ENCODE measurements at places on chromosomes 16 and 17.
A peak's percentile ranks its signal among the peaks of the same experiment; 100 is the strongest.

GRCh38 chr16:17451843-17452242 lies 18.9 kb downstream of the XYLT1 start:
- DNase-seq: no peak

- peak; percentile 14 for DNase-seq
These were observed 2.8 kb upstream of the RAB37 start for GRCh38 chr17:74734256-74734655.

DNA sequence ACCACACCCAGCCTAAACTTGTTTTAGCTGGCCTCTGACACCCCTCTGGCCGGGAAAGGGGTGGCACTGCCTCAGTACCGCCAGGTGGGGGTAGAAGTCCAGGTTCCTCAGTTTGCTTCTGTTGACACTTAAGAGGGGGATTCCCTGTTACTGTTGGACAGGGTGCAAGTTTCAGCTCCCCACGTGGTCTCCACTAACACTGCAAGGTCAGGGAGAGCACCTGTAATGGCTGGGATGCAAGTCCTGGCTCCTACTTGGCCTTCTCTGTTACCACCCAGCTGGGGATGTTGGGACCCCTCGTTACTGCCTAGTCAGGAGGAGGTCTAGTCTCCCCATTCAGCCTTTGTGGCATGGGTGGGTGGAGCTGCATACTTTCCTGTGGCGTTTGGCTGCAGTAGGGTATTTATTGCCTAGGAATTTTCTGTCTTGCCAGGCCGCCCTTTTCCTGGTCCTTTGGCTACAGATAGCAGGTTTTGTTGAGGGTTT lies 10.6 kb upstream of the MFAP4 start:
- DNase-seq: no peak

DNA sequence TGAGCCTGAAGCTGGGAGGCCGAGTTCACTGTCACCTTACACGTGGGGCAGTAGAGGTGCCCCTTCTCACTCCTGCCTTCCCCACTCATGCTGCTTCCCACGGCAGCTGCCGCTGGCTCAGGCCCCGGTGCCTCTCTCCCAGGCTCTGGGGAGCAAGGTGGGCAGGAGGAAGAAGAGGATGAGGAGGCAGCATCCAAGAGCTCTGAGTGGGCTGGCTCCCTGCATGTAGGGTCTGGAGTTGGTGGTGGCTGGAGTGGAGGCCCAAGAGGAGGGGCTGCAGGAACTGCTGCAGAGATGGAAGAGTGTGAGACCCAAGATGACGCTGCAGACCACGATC lies 8.9 kb downstream of the NKIRAS2 start:
- no peak for DNase-seq

GRCh38 chr17:574061-574460 lies 140.6 kb downstream of the VPS53 start:
- DNase-seq: no peak

DNA sequence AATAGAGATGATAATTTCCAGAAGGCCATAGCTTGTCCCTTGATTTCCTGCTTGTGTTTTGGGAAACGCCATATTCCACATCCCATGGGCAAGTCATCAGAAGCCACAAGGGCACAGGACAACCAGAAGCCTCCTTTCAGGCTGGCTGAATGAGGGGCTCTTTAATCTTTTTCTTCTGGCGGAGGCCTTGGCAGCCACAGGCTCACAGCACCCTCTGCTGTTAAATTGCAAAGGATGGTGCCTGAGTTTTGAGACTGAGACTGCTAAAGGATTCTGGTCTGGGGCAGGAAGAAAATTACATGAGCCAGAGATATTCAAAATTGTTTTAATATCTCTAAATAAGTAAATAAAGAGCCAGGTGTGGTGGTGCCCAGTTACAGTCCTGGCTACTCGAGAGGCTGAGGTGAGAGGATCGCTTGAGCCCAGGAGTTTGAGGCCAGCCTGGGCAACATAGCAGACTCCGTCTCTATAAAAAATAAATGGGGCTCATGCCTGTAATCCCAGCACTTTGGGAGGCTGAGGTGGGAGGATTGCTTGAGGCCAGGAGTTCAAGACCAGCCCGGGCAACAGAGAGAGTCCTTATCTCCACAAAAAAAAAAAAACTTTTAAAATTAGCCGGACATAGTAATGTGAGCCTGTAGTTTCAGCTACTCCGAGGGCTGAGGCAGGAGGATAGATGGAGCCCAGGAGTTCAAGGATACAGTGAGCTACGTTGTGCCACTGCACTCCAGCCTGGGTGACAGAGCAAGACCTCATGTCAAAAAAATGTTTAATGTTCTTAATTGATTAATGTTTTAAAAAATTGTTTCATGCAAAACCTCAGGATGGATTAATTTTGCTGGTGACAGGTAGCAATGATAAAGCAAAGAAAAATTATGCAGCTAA lies 26.3 kb downstream of the AARSD1 start:
- no peak for DNase-seq

DNA sequence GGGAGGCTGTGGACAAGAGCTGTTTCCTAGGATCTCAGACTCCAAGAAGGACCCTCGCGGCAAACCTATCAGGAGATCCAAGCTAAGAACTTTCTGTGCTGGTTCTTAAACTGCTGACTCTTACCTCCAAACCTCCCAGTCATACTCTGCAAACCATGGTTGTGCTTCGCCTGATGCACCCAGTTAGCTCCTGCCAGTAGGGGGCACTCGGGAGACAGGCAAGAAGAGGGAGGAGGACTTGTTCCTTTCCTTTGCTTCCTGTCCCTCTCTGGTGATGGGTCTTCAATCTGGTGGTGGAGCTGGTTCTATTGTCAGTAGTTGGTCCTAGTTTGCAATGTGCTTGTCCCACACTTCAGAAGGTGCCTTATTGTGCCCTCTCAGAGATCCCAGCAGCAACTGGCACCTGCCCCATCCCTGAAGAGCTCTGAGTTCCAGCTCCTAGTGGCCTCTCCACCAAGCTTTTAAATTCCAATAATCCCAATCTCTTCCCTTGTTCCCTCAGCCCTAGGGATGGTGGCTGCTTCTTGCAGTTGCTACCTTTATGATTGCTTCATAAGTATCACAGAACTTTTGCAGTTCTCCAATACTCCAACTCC lies 113.5 kb upstream of the RPL38 start:
- DNase-seq: no peak

DNA sequence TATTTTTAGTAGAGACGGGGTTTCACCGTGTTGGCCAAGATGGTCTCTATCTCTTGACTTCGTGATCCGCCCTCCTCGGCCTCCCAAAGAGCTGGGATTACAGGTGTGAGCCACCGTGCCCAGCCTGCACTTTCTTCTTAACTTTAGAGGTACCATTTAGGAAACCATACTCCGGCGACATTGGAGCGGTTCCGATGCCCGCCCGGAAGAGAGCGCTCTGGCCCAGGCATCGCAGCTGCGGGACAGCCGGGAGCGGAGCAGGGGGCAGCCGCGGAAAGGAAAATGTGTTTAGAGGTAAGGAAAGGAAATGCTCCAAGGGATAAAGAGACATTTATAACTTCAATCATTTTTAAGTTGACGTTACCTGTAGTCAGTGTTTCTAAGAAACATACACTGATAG lies 6.0 kb upstream of the HS3ST3B1 start:
- DNase-seq: no peak

GRCh38 chr17:19725486-19725885 lies 9.1 kb upstream of the SLC47A2 start:
- DNase-seq: no peak

DNA sequence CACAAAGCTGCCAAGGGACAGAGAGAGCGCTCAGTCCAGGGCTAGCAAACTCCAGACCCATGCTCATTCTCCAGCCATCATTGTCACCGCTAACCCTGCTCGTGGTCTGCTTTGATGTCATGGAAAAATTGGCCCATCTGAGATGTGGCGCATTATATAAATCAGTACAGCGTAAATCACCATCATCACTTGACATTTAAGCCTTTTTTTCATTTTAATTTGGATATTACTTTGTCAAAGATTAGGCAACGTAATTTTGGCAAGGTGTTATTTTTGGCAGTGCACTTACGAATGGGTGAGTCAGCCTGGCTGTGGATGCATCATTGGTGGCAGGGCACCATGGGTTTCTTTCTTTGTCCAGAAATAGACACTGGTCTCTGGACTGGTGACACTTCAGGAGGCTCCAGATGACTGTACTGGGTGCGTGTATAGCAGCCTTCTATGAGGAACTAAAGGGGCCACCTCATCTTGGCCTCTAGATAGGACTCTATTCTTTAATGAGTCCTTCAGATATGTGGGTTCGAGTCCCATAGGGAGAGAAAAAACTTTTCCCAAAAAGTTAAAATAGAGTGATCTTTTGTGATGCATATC lies 166.3 kb downstream of the MSI2 start:
- DNase-seq: no peak

DNA sequence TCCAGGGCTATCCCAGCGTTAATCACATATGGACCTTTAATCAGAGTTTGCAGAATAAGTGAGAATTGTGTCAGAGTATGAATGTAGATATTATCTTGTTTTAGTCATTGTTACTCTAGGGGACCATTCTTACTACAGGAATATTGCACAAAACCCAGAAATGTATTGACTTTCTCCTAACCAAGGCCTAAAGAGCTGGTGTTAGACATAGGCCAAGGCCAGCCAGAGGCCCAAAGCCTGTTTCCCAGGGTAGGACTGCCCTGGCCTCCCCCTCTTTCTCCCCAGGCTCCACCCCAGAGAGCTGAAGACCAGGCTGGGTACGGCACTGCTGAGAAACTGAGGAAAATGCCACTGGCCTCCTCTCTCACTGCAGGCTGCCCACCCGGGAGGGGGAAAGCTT lies 41.9 kb upstream of the MEOX1 start:
- DNase-seq: no peak

GRCh38 chr16:82072313-82072712 lies 37.3 kb downstream of the HSD17B2 start:
- no peak for DNase-seq

- no peak for DNase-seq
These were observed 76.9 kb downstream of the WSCD1 start for GRCh38 chr17:6147042-6147441.

DNA sequence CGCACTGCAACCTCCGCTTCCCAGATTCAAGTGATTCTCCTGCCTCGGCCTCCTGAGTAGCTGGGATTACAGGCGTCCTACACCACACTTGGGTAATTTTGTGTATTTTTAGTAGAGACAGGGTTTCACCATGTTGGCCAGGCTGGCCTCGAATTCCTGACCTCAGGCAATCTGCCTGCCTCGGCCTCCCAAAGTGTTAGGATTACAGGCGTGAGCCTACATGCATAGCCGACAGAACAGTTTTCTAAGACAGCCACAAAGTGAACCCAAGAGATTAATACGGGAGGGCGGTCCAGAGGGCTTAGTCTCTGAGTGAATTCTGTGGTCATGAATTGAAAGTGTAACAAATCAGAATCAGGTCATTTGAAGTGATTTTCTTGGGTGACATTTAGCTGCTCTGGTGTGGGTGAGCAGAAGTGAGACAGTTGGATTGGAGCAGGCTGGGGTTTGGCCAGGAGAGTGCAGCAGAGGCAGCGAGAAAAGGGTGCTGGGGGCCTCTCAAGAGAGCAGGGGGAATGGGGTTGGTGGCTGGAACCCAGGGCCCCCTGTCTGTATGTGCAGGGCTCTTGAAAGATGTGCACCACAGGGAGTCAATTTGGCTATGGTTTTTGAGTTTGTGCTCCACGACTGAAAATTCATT lies 231.4 kb upstream of the WSCD1 start:
- DNase-seq: no peak

DNA sequence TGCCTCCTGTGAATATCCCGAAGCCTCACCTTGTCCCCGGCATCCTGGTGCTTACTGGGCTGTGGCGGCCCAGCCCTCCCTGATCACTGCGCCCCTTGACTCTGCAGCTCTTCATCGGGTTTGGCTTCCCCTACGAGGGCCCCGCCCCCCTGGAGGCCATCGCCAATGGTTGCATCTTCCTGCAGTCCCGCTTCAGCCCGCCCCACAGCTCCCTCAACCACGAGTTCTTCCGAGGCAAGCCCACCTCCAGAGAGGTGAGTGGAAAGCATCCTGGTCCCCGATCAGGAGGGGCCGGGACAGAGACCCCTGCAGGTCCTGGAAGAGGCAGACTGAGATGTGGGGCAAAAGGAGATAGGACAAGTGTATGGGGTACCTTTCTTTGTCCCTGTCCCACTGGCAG lies 72.1 kb downstream of the MGAT5B start:
- DNase-seq: no peak

DNA sequence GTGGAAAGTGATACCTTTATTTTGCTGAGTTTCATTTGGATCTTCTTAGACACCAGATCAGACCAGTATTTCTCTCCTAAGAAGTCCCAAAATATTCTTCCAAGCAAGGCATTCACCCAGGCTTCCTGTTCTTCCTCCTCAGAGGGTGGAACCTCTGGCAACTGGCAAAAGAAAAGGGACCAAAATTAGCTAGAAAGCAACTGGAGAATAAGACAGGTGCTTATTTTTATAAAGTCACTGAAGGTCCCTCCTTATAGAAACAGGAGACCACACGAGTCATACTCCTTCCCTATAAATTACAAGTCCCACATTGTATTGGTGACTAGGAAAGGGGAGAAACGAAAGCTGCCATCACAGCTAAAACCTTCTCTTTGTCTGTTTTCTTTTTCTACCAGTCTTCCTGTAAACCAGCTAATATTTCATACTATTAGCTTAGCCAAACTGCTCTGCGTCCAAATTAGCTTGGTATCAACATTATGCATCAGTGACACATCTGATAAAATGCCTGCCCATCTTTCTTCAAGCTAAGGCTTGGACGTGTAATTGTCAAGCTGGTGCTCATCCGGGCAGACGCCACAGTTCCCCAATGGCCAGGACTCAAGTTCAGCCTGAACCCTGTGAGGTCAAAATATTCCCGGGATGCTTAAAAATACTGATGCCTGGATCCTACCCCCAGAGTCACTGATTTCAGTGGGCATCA lies 47.5 kb upstream of the ERN1 start:
- DNase-seq: no peak

GRCh38 chr16:88628512-88628974 lies 9.8 kb upstream of the IL17C start:
- peak; percentile 29 for DNase-seq

- DNase-seq: peak; percentile 65
These were observed at the start of gene CYB561 for GRCh38 chr17:63445954-63446752. TSS of gene CYB561 (minus strand) at chr17:63446306. CDS start at chr17:63437547, 8,759 bp downstream.

- DNase-seq: no peak
These were observed 15.3 kb downstream of the FOXN1 start for GRCh38 chr17:28521311-28522085.

DNA sequence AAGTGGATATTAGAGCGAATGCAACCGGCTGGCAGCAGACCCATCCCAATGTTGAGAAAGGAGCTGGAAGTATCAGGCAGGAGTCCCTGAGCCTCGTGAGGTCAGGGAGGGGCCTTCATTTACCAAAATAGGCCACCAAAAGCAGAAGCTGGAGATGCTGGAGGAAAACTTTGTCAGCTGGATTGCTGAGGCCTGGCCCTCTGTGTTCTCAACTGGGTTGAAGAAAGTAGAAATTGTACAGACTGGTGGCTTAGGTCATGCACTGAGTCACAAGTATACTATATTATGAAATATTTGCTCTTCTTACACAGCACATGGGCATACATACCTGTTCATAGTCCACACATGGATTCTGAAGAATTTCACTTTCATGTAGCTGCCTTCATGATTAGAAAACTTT lies 23.2 kb upstream of the TEKT3 start:
- DNase-seq: no peak

- DNase-seq: no peak
These were observed 31.3 kb downstream of the KDM8 start for GRCh38 chr16:27234603-27235002.

All from CD8-positive, alpha-beta T cell (primary cell).